ENCODE measurements at places on chromosomes 16 and 17.
A peak's percentile ranks its signal among the peaks of the same experiment; 100 is the strongest.

GRCh38 chr17:82914375-82914774 is 74.6 kb upstream of the ZNF750 start:
- no peaks in the 10 kb centered on the region for H3K36me3 ChIP-seq
- H3K4me1 ChIP-seq = no peaks in the 10 kb centered on the region

DNA sequence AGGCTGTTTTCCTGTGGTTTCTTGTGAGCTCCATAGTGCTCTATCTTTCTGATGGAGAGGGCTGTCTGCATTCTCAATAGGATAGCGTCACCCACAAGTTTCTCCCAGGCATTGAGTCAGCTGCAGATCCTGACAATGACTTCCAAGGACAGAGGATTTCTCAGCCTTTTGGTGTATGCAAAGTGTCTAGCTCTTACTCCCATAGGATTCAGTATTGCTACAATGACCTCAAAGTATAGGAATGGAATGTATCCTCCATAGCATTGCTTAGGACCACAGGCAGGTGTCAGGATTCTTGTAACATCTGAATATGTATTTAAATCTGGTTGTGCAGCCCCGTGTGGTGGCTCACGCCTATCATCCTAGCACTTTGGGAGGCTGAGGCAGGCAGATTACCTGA is 32.3 kb downstream of the SMIM36 start:
- no peak for DNase-seq
- H3K4me3 ChIP-seq = no peak overlapping the region
- no peak overlapping the region for H3K27ac ChIP-seq
- H3K36me3 ChIP-seq = no peaks in the 10 kb centered on the region
- H3K4me1 ChIP-seq = no peaks in the 10 kb centered on the region

- peaks cover 4% of the 10 kb centered on the region for H3K4me1 ChIP-seq
- H3K27me3 ChIP-seq = no peaks in the 10 kb centered on the region
- no peak overlapping the region for H3K4me3 ChIP-seq
- no peaks in the 10 kb centered on the region for H3K36me3 ChIP-seq
- DNase-seq = no peak
- no peak overlapping the region for H3K27ac ChIP-seq
Measured at GRCh38 chr17:82436601-82437324, 13.8 kb downstream of the CYBC1 start.

DNA sequence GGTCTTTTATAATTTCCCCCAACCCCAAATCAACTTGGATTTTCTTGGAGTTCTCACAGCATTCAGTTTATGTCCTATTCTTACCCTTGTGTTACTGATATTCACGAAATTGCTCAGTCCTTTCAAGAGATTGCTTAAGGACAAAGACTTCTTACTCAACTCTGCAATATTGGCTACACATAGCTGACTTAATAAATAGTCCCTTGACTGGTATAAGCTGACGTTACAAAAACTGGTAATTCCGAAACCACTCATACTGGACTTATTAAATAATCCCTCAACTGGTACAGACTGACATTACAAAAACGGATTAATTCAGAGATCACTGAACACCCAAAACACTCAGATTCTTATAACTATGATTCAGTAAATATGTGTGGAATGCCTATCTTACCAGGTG is 860 bp downstream of the TIGD7 start:
- no peaks in the 10 kb centered on the region for H3K27me3 ChIP-seq
- peak overlapping the region; percentile 68 for H3K4me3 ChIP-seq
- peak overlapping the region; percentile 84 for H3K27ac ChIP-seq
- peaks cover 21% of the 10 kb centered on the region for H3K36me3 ChIP-seq
- DNase-seq = peak; percentile 16
- peaks cover 4% of the 10 kb centered on the region for H3K4me1 ChIP-seq

- DNase-seq = no peak
- H3K4me1 ChIP-seq = no peaks in the 10 kb centered on the region
- no peak overlapping the region for H3K4me3 ChIP-seq
- H3K36me3 ChIP-seq = no peaks in the 10 kb centered on the region
- H3K27me3 ChIP-seq = no peaks in the 10 kb centered on the region
Measured at GRCh38 chr17:22221344-22221743, 529.0 kb downstream of the KCNJ18 start.

DNA sequence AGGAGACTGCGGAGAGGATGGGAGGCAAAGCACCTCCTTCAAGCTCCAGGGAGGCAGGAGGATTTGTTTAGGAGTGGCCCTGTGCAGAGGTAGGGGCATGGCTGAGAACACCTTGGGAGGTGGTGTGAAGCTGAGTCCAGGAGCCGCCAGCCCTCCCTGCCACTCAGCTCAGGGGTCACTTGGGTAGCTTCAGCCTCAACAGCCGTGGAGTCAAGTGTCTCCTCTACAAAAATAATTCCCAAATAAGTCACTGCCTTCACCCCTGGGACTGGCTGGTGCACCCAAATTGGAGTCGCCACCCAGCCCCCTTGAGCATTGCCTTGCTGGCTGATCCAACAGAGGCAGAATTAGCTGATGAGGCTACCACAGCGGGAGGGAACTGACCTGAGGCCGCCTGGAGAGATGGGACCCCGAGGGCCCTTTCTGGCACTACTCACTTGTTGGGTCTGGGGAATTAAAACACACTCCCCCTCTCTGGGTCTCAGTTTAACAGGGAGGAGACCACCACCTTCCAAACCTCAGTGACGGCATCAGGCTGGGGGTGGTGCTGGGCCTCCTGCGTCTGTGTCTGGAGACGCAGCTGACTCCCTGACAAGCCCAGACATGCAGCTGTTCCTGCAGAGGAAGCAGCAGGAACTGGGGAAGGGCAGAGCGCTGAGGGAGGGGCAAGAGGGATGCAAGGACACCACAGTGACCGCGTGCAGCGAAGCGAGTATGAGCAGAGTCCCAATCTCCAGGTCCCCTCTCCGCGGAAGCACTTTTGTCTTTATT is 87.9 kb upstream of the TOB1 start:
- peak overlapping the region; percentile 45 for H3K27ac ChIP-seq
- no peak overlapping the region for H3K4me3 ChIP-seq
- peak; percentile 77 for DNase-seq
- H3K27me3 ChIP-seq = no peaks in the 10 kb centered on the region

- peaks cover 12% of the 10 kb centered on the region for H3K4me1 ChIP-seq
- H3K27ac ChIP-seq = no peak overlapping the region
Measured at GRCh38 chr16:87371261-87371866, 12.2 kb downstream of the FBXO31 start.

DNA sequence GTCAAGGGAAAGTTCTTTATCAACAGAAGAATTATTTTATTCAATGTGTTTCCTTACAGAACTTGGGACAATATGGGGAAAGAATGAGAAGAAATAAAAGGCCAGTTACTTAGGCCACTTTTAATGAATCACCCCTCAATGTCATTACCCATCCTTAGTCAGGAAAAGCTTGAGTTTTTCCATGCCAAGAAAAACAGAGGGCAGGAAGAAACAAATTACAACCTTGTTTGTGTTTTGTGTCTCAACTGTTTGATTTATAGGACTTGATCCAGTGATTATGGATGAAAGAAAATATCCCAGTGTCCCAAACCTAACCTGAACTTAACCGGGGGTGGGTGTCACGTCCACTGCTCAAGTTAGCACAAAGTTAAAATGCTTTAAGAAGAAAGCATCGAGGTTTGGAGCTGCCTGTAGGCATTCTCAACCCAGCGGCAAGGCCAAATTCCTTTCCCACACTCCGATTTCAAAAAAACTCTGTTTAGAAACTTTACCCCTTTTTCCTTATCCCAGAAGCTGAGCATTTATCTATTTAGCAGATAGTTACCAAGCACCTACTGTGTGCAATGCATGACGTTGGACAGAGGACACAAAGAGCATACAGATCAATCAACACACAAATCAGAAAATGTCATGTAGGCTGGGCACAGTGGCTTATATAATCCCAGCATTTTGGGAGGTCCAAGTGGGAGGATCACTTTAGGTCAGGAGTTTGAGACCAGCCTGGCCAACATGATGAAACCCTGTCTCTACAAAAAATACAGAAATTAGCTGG is 14.0 kb upstream of the CYB5B start:
- no peaks in the 10 kb centered on the region for H3K36me3 ChIP-seq
- no peaks in the 10 kb centered on the region for H3K27me3 ChIP-seq
- peak overlapping the region; percentile 51 for H3K27ac ChIP-seq
- peaks cover 22% of the 10 kb centered on the region for H3K4me1 ChIP-seq
- DNase-seq = peak; percentile 86

GRCh38 chr17:47663912-47664623 is 14.3 kb downstream of the KPNB1 start:
- no peaks in the 10 kb centered on the region for H3K4me1 ChIP-seq
- no peak overlapping the region for H3K27ac ChIP-seq

- no peak overlapping the region for H3K27ac ChIP-seq
- no peaks in the 10 kb centered on the region for H3K36me3 ChIP-seq
- H3K27me3 ChIP-seq = no peaks in the 10 kb centered on the region
- peaks cover 17% of the 10 kb centered on the region for H3K4me1 ChIP-seq
- H3K4me3 ChIP-seq = no peak overlapping the region
- peak; percentile 37 for DNase-seq
Measured at GRCh38 chr17:72572604-72573491, 452.0 kb downstream of the SOX9 start.

GRCh38 chr17:39173080-39173479 is 7.1 kb upstream of the ARL5C start:
- peaks cover 18% of the 10 kb centered on the region for H3K36me3 ChIP-seq
- no peak for DNase-seq
- H3K27me3 ChIP-seq = no peaks in the 10 kb centered on the region
- H3K4me1 ChIP-seq = peaks cover 5% of the 10 kb centered on the region
- H3K27ac ChIP-seq = no peak overlapping the region
